ENCODE measurements at places on chromosomes 7 and 10.

- no peak for DNase-seq
Measured at GRCh38 chr7:51457079-51457478, 140.5 kb upstream of the COBL start.

GRCh38 chr7:115066634-115067033 lies 144.7 kb downstream of the MDFIC start:
- no peak for DNase-seq

- DNase-seq = no peak
Measured at GRCh38 chr7:102147008-102147407, 139.7 kb upstream of the SH2B2 start.

DNA sequence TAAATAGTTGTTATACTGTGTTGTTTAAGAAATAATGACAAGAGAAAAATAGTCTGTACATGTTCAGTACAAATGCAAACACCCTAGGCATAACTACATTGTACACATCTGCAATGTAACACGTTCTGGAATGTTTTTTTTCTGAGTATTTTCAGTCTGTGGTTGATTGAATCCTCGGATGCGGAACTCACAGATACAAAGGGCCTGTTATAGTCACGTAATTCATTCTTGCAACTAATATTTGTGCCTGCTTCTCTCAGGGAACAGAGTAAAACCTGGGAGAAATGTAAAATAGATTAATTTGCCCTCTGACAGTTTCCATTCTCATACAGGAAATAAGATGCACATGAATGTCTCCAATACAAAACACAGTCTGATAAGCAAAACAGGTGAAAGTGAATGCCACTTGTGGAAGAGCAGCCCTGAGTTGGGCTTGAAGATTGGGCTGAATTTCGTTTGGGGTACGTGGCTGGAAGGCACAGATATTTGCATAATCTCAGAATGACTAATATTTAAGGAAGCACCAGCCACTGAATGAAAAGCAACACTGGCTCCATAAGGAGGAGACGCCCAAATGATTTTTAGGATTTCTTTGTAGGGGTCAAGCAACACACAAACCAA lies 19.1 kb downstream of the DENND2A start:
- no peak for DNase-seq

DNA sequence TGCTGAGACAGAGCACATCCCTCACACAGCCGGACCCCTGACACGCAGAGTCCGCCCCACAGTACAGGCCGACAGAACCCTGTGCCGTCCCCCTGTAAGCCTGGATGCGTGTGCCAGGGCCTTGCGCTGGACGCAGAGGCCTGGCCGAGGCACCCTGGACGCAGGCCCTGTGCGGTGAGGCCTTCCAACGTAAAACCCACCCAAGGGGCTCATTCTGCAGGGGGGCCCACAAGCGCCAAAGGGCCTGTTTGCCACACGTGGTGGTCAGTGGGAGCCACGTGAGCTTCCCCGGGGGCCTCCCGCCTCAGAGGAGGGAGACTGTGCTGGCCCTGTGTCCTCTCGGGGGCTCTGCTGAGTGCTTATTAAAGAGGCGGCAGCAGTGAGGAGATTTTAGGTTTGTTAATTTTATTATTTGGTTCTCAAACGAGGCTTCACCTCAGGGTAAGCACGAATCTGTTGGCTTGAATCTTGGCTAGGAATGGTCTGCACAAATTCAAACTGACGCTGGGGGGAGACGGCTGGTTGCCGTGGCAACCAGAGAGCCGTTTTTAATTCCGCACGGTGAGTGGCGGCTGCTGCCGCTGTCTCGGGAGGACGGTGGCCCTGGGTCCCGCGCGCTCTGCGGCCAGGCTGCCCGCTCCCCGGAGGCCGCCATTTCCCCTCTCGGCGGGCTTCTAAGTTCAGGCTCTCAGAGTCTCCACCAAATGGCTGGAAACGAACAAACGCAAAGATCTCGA lies 4.9 kb upstream of the ADGRA1 start:
- no peak for DNase-seq

- no peak for DNase-seq
Measured at GRCh38 chr10:69761320-69761719, 40.4 kb upstream of the COL13A1 start.
